T1000 (cell line): ENCODE measurements at places on chromosomes 12 and 14.

GRCh38 chr12:92216092-92216491 is 70.4 kb upstream of the BTG1 start:
- DNase-seq, result no peak

- peak; percentile 10 for DNase-seq
Observed at GRCh38 chr12:100987552-100988521, 193.3 kb downstream of the ANO4 start.

DNA sequence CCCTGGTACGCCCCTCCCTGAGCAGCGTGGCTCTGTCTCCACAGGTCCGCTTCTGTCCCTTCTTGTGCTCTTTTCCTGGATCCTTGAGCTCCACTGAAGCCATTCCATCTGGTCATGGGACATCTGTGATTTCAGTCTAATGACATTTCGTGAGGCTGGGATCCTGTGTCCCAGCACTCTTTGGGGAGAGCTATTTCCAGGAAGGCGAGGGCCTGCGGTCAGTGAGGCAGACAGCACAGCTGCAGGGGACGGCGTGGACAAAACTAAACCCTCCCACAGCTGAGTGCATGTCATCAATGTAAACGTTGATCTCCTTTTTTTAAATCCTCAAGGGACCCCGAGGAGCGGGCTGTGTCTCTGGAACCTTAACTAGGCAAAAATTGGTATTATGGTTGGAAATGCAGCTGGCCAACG is 127.7 kb downstream of the DACT1 start:
- no peak for DNase-seq

GRCh38 chr12:6751767-6752166 is 1.2 kb downstream of the MLF2 start:
- no peak for DNase-seq

GRCh38 chr14:59828276-59828675 is 42.3 kb downstream of the RTN1 start:
- DNase-seq, result no peak

GRCh38 chr12:49763006-49763591 is 21.7 kb downstream of the TMBIM6 start:
- peak; percentile 67 for DNase-seq

- DNase-seq, result no peak
Observed at GRCh38 chr12:46300910-46301309, 32.1 kb upstream of the SLC38A1 start.

DNA sequence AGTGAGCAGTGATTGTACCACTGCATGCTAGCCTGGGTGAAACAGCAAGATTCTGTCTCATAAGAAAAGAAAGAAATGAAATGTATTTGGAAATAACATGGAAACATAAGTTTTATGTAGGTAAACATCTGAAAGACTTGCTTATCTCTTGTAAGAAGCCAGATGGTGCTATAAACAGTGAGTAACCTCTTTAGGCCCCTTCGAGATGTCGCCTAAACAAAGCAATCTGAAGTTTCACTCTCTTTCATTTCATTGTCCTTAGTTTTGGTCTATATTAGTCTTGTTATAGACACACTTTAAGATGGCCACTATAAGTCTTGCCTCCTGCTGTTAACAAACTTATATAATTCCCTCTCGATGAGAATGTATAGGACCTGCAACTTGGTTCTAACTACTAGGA is 472.6 kb upstream of the ATP2B1 start:
- DNase-seq, result no peak
